Hematopoietic multipotent progenitor cell (in vitro differentiated cells): ENCODE measurements at places on chromosomes 11 and 22. TPM values are rescaled to one million over a fixed set of nuclear protein-coding genes. Genes with fewer than 3 reads are reported as not detected.

The OR5B21 gene
- total RNA-seq: not detected

DNA sequence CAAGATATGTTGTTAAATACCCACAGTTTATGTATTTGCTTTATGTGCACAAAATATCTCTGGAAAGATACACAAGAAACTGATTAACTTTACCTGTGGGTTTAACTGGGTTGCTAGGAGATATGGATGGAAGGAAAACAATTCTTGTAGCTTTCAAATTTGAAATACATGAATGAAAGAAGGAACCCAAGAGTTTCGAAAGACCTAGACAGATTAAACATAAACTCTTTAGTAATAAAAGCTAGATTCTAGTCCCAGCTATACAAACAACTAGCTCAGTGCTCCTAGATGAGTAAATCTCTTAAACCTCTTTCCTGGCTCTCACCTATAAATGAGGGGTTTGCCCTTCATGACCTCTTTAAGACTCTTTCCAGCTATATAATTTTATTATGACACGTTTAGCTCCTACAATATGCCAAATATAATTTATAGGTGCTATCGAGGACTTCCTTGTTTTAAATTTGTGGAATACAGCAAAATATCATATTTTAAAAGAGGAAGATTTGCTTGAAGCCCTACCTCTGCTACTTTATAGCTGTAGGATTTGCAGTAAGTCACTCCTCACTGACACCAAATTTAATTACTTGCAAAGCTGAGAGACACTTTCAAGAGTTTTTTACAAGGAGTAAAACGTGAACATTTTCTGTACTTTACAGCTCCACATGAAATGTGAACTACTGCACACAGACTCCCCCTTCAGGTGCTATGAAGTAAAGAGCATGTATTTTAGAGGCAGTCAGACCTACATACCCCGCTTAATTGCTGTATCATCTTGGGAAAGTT lies 50.7 kb downstream of the RRAS2 start:
- DNase-seq: peak; percentile 37

DNA sequence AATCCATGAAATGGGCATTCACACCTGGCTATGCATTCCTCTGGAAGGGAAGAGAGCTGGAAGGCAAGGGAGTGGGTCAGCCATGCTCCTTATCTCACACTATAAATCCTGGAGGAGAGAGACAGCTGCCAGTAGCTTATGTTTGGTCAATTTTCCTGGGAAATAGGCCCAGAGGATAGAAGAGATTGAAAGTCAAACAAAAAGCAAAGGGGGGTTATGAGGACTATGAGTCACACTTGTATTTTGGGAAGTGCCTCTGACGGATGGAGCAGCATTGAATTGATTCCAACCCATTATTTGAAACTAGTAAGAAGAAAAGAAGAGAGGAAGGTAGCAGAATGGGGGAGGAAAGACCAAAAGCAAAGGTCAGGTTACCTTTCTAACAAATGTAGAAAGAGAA lies 25.0 kb downstream of the SNX19 start:
- no peak for DNase-seq

- DNase-seq: no peak
Observed at GRCh38 chr11:62953811-62954210, 31.0 kb downstream of the SLC22A6 start.

DNA sequence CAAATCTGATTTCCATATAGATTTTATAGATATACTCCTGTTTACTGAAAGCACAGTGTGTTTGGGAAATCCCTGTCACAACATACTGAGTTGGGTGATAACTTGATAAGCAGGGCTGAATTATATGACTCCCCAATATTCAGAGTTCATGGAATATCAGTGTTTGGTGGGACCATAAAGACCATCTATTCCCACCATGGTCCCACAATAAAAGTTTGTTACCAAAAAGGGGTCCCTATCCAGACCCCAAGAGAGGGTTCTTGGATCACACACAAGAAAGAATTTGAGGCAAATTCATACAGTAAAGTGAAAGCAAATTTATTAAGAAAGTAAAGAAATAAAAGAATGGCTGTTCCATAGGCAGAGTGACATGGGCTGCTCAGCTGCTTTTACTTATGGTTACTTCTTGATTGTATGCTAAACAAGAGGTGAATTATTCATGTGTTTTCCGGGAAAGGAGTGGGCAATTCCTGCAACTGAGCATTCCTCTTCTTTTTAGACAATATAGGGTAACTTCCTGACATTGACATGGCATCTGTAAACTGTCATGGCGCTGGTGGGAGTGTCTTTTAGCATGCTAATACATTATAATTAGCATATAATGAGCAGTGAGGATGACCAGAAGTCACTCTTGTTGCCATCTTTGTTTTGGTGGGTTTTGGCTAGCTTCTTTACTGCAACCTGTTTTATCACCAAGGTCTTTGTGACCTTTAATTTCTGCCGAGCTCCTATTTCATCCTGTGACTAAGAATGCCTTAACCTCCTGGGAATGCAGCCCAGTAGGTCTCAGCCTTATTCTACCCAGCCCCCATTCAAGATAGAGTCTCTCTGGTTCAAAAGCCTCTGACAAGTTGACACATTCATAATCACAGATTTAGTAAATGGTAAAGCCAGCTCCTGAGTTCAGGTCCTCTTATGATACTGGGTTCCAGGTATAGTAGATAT lies 240.6 kb upstream of the PDGFD start:
- no peak for DNase-seq

GRCh38 chr11:92861634-92862033 lies 107.8 kb upstream of the MTNR1B start:
- DNase-seq: no peak

DNA sequence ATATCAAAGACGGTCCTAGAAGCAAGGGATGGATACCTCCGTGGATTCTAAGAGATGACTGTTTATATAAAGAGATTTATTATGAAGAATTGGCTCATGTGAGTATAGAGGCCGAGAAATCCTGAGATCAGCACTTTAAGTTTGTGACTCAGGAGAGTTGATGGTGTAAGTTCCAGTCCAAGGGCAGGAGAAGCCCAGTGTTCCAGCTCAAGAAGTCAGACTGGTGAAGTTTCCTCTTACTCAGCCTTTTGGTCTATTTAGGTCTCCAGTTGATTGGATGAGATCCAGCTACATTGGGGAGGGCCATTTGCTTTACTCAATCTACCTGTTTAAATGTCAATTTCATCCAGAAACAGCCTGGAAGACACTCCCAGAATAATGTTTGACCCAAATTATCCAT lies 45.1 kb downstream of the TSPAN18 start:
- DNase-seq: no peak

- no peak for DNase-seq
Observed at GRCh38 chr11:9527481-9528135, 45.9 kb upstream of the WEE1 start.
